ENCODE measurements at places on chromosomes 2 and 18.

GRCh38 chr2:86512892-86513291 is 50.4 kb downstream of the CHMP3 start:
- DNase-seq, result no peak

- DNase-seq, result no peak
Observed at GRCh38 chr18:51077217-51077616, 47.2 kb downstream of the SMAD4 start.

DNA sequence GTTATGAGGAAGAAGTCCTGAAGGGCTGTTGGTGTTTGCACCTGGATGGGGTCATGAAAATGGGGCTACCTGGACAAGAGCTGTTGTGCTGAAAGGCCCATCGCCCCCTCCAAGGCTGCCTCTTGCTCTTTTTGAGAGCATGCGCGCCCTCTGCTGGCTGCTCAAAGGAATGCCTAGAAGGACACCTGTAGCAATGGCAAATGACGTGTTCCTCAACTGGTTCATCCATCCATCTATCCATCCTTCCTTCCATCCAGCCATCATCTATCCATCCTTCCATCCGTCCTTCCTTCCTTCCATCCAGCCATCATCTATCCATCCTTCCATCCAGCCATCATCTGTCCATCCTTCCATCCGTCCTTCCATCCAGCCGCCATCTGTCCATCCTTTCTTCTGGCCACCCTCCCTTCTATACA is 17.2 kb upstream of the RPL31 start:
- peak; percentile 43 for DNase-seq

DNA sequence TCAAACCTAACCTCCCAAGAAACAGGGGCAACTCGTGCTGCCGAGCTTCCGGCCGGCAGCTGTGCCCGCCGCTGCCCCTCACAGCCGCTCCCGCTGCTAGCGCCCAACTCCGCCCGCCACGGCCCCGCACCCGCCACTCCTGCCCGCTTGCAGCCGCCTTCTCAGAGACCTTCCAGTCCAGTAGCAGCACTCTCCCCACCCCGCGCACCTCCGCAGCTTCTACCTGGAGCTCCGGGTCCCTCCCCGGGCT is 722 bp upstream of the C2orf15 start:
- no peak for DNase-seq

DNA sequence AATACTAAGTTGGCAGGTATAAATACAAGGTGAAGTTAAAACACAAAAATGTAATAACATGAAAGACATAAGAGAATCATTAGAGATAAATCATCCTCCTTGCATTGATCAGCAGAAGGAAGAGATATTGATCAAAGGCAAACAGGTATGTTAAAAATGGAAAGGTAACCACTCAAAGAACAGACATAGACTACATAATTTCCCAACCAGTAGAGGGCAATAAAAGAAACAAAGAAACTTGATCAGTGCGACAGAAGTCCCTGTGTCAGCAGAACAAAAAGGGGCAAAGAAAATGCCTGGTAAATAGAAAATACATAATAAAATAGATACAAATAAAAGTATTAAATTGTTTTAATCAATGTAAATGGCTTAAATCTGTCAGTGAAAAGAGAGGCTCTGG is 53.6 kb downstream of the FAM228A start:
- DNase-seq, result no peak

- DNase-seq, result no peak
Observed at GRCh38 chr2:21161832-21162614, 38.3 kb downstream of the TDRD15 start.

- DNase-seq, result no peak
Observed at GRCh38 chr2:120245520-120246332, 6.9 kb upstream of the RALB start.

DNA sequence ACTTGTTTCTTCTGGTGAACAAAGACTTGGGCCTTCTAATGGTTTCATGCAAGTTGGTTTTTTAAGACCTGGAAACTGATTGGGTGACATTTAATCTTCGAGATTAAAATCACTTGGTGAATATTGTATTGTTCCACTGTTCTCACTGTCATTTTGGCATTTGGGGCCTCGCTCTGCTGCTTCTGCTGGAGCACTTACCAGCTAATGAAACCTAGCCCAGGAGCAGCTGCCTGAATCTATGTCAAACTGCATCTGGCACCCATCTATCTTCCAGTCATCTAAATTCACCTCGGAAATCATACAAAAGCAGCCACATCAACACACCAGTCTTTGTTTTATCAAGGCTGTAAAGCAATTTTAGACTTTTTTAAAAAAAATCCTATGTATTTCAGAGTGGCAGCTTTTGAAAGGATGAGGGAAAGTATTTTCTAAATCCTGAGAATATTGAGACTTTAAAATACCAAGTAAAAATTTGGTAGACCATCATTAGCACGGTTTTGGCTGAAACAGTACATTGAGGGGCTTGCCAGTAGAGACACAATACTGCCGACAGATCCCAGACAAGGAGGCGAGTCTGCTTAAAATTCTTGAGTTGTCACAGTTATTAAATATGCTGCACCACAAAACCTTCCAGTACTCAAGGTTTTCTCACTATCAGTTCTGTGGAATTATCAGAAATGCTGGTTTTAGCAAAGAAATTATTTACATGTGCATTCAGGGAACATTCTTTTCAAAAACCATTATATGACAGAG is 26.1 kb upstream of the SERTAD2 start:
- DNase-seq, result no peak

DNA sequence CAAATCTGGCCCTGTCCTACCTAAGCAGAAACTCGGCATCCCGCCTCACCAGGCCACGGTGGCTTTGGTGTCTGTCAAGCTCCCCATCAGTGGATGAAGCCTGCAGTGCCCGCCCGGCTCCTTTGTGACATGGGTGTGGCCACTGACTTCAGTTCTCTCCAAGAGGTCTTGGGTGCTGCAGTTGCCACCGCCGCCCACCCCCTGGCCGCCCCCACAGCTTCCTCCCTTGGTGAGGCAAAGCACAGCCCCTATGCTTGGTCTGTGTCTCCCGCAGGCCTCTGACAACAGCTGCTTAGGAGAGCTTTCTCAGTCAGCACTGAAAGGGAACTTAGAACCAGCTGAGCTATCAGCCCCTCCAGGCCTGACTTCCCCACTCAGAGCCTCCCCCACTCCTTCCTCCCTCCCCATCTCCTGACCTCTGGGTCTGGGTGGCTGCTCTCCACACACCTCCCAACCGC is 22.9 kb upstream of the GPR55 start:
- no peak for DNase-seq

DNA sequence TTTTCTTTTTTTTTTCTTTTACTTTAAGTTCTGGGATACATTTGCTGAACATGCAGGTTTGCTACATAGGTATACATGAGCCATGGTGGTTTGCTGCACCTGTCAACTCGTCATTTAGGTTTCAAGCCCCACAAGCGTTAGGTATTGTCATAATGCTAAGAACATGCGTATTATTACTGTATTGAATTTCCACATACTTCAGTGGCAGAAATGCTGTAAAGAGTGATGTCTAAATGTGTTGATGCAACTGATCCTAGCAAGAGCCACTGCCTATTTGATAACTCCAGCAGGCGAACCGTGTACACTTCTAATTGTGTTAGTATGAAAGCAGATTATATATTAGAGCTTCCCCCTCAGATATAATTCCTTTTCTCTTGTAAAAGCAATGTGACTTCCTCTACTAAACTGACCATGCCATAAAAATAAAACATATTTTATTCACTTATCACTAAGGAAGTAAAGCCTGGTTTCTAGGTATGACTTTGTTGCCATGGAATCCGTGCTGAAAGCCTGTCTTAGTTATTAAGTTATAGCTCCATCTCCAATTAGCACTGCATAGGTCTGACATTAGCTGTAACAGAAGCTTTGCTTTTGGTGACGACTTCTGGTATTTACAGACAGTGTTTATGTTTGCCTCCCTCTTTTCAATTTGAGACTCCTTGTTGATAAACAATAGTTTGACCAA is 280.0 kb downstream of the GALR1 start:
- no peak for DNase-seq

DNA sequence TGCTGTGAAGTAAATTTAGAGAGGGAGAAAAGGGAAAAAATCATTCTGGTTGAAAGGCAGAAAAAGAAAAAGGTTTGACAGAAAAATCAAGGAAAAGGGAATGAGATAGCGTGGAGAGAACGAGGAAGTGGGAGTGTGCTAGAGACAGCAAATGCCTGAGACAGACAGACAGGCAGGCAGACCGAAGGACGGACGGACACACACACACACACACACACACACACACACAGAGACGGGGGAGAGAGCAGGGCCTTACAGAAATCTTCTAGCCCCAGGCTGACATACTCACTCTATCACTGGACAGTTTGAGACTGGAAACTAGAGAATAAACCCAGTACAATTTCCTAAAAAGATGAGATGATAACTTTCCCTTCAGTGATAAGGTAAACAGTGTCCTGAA is 238.4 kb downstream of the ZNF521 start:
- DNase-seq, result no peak

- no peak for DNase-seq
Observed at GRCh38 chr2:54321047-54321446, 65.0 kb upstream of the TSPYL6 start.

- no peak for DNase-seq
Observed at GRCh38 chr2:26621469-26622199, 19.5 kb downstream of the CIB4 start.

- DNase-seq, result no peak
Observed at GRCh38 chr2:149037851-149038250, 648 bp upstream of the LYPD6B start.

GRCh38 chr2:108833219-108833618 is 46.6 kb downstream of the CCDC138 start:
- no peak for DNase-seq

DNA sequence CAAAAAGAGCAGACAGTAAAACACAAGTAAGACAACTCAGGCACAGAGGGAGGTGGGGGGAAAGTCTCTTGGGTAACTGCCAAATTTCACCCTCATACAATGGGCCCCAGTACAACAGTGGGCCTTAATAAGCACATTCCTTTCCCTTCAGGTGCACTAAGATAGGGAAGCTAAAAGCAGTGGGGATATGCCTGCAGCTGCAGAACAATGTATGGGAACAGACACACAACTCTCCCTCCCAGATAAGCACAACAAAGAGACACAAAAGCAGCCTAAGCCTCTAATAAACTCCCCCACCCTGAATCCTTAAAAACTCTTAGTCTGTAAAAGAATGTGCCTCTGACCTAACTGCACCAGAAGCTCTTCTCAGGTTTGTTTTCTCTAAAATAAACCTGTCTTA is 24.5 kb downstream of the GALNT14 start:
- DNase-seq, result no peak

DNA sequence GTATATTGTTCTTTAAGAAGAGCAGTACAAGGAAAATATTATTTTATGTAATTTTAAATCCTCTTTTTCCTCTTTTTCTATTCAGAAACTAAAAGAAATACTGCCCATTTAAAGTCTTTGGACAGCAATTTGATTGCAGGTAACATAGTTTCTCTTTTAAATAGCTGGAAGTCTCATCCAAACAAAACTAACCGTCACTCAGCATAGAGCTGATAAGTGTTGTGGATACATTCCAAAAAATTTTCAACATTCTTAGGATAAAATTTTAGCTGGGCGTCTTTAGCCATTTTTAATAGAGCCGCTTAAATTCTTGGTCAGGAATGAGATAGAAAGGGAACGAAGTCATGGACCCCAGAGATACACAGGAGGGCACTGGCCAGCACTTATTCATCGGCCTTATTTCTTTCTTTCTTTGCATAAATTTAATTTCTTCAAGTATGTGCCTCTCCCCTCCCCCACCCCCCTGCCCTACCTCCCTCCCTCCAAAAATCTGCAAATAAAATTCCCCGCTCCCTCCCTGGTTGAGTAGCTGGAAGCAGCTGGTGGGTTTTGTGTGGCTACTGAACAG is 81.7 kb downstream of the GBX2 start:
- no peak for DNase-seq

DNA sequence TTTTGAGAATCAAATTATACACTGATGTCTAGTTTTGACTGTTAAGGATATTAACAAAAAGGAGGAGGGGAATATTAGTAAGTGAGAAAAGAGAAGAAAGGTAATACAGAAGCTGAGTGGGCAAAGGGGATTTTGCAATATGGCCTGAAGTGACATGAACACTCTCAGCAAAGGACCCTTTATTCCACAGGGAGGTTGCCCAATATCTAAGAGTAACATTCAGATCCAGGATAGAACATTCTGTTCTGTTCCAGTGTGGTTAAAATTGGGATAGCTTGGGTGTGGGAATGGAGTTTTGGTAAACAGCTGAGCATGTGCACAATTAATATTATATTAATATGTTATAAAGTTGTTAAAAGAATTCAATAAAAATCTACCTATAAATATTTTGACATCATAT is 120.1 kb downstream of the ZNF385B start:
- no peak for DNase-seq

GRCh38 chr2:188765522-188766470 is 208.4 kb upstream of the COL3A1 start:
- no peak for DNase-seq

- peak; percentile 19 for DNase-seq
Observed at GRCh38 chr18:47754311-47755101, 176.0 kb downstream of the SMAD2 start.

- DNase-seq, result no peak
Observed at GRCh38 chr2:234191819-234192407, 141.4 kb downstream of the SPP2 start.

- DNase-seq, result no peak
Observed at GRCh38 chr18:39341129-39341528, 1775.5 kb upstream of the CELF4 start.

- DNase-seq, result no peak
Observed at GRCh38 chr18:959854-960253, 55.2 kb downstream of the ADCYAP1 start.

- DNase-seq, result no peak
Observed at GRCh38 chr2:95043300-95044093, 18.0 kb downstream of the MAL start.

DNA sequence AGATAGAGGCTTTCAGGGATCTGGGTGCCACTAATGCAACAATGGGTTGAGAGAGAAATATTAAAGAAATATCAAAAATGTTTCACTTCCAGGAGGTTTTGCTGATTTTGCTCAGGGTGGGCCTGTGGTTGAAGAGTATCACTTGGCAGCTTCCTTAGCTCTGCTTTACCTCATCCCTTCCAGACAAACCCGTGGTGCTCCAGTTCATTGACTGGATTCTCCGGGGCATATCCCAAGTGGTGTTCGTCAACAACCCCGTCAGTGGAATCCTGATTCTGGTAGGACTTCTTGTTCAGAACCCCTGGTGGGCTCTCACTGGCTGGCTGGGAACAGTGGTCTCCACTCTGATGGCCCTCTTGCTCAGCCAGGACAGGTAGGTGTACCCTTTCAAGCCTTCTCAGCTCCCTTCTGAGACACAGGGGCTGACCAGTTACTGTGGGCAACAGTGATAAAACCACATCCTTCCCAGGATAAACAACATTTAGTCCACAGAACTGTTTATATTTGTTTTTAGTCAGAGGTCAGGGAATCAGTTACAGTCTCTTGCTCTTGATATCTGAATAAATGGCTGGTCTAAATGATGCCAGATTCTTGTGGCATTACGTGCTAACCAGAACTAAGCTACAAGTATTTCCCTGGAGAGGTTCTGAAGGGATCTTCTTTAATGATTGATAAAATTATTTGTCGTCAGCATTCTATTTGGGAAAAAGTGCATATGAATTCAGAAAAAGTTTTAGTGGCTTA is 7.0 kb downstream of the SLC14A1 start:
- no peak for DNase-seq

All from stimulated activated CD4-positive, alpha-beta T cell treated with anti-CD3 and anti-CD28 coated beads, Interleukin-1b, Interleukin-23, amount 100 ng/mL, for 1 hour (primary cell).